H1 (cell line): ENCODE measurements at places on chromosomes 3 and 15. TPM values are rescaled to one million over a fixed set of nuclear protein-coding genes. Genes with fewer than 3 reads are reported as not detected.
A peak's percentile ranks its signal among the peaks of the same experiment; 100 is the strongest.

The DLG1 gene
- 74.9 and 78.8 TPM in 2 replicates for total RNA-seq

- no peak overlapping the region for H3K4me3 ChIP-seq
- DNase-seq: no peak
- peaks cover 16% of the 10 kb centered on the region for H3K4me1 ChIP-seq
- H3K36me3 ChIP-seq: no peaks in the 10 kb centered on the region
Observed at GRCh38 chr3:36317915-36318314, 62.4 kb upstream of the STAC start.

DNA sequence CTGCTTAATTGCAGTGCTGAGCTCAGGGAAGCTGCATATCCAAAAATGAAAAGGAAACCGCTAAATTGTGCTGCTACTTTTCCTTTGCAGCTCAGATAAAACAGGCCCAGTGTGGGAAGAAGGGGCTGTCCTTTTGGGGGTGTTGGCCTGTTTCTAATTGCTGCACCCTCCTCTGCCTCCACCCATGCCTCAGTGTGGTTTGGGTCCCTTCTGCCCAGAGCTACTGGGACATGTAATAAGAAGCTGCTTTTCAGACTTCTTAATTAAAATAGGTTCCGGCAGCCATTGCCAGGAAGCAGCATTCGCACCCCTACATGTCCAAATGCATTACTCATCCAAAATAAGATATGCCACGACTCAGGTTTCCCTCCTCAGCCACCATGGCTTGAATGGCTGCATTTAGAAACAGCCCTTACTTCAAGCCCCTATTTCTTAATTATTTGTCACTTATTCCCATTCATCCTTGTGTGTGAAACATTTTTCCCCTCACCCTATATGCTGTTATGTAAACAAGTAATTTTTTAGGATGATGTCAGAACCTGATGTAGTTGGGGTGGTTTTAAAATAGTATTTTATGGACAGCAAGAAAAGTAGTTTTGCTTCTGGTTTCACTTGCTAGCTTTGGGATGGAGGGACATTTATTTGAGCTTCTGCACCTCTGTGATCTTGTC lies 235.9 kb upstream of the CTDSPL start:
- DNase-seq: no peak
- H3K4me3 ChIP-seq: no peak overlapping the region
- H3K27me3 ChIP-seq: no peaks in the 10 kb centered on the region

The LRRIQ4 gene
- not detected in 2 replicates for total RNA-seq

The MITF gene
- total RNA-seq: 1.4 and 1.9 TPM in 2 replicates

GRCh38 chr3:89787979-89788378 lies 680.6 kb downstream of the EPHA3 start:
- no peaks in the 10 kb centered on the region for H3K36me3 ChIP-seq
- H3K4me1 ChIP-seq: no peaks in the 10 kb centered on the region
- H3K27me3 ChIP-seq: peaks cover 1% of the 10 kb centered on the region
- no peak overlapping the region for H3K27ac ChIP-seq

- no peaks in the 10 kb centered on the region for H3K36me3 ChIP-seq
- H3K27ac ChIP-seq: no peak overlapping the region
- no peaks in the 10 kb centered on the region for H3K27me3 ChIP-seq
- DNase-seq: no peak
- H3K4me3 ChIP-seq: no peak overlapping the region
Observed at GRCh38 chr3:108410531-108410984, 99.8 kb downstream of the MYH15 start.

GRCh38 chr15:69417581-69417980 lies 3.4 kb downstream of the KIF23 start:
- H3K4me1 ChIP-seq: no peaks in the 10 kb centered on the region
- peaks cover 34% of the 10 kb centered on the region for H3K36me3 ChIP-seq
- H3K27me3 ChIP-seq: no peaks in the 10 kb centered on the region
- no peak overlapping the region for H3K4me3 ChIP-seq

DNA sequence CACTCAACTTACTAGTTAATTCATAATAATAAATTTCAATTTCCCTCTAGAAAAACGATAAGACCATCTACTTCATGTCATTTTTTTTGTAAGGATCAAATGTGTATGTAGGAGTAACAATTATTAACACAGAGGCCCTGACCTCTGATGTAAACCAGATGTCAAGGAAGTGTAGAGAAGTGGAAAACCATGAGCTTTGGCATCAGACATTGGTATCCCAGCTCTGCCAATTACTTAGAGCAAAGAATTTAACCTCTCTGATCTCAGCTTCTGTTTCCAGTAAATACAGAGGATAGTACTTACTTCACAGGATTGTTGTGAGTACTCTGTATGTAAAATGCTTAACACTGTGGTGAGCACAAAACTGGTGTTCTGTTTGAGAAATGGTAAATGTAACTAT lies 17.5 kb downstream of the AQR start:
- peaks cover 8% of the 10 kb centered on the region for H3K36me3 ChIP-seq
- DNase-seq: no peak
- H3K27ac ChIP-seq: no peak overlapping the region
- no peaks in the 10 kb centered on the region for H3K4me1 ChIP-seq
- H3K27me3 ChIP-seq: no peaks in the 10 kb centered on the region
- H3K4me3 ChIP-seq: no peak overlapping the region

DNA sequence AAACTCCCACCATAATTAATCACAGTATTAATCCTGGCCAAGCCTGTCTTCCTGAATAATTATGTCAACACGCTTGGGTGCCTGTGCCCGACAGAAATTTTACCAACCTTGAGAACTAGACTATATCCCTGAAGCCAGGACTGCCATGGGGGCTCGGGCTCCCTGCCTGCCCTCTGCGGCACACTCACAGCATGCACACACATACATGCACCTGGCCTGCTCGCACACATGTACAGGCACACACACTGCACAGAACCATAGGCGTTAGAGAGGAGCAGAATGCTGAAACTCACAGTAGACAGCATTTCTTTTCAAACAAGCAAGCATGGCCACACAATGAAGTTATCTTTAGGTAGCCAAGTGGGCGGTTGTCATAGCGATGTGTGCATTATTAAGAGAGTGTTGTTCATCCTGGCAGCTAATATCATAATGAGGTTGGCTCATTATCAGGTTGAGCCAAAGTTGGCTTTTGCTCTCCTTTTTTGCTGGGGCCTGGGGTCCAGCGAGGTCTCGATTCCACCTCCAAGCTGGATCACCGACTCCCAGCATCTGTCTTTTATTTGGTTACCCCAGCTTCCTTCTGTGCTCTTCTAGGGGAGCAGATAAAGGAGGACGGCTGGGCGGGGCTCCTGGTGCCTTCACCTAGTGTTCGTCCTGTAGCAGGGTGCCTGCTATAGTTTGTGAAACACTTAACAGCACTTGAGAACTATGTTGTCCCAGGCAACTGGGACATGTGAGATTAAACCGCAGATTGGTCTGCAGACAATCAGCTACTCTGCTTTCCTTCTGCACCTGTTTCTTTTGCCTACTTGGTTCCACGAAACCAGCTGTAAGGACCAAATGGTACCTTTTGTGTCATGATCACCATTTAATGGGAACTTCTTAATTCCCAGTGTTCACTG lies 91.4 kb downstream of the ZNF621 start:
- H3K27me3 ChIP-seq: no peaks in the 10 kb centered on the region
- H3K4me3 ChIP-seq: peak overlapping the region; percentile 37; the same call in 1 of the 2 replicates
- H3K36me3 ChIP-seq: no peaks in the 10 kb centered on the region
- peak overlapping the region; percentile 41; the same call in 1 of the 2 replicates for H3K27ac ChIP-seq

DNA sequence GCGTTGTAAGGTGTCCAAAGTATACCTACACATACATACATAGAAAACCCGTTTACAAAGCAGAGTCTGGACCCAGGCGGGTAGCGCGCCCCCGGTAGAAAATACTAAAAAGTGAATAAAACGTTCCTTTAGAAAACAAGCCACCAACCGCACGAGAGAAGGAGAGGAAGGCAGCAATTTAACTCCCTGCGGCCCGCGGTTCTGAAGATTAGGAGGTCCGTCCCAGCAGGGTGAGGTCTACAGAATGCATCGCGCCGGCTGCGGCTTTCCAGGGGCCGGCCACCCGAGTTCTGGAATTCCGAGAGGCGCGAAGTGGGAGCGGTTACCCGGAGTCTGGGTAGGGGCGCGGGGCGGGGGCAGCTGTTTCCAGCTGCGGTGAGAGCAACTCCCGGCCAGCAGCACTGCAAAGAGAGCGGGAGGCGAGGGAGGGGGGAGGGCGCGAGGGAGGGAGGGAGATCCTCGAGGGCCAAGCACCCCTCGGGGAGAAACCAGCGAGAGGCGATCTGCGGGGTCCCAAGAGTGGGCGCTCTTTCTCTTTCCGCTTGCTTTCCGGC lies 318.6 kb downstream of the FGF12 start:
- H3K4me3 ChIP-seq: peak overlapping the region; percentile 74
- H3K4me1 ChIP-seq: peaks cover 3% of the 10 kb centered on the region
- DNase-seq: peak; percentile 65
- no peak overlapping the region for H3K27ac ChIP-seq
- no peaks in the 10 kb centered on the region for H3K36me3 ChIP-seq
- peaks cover 6% of the 10 kb centered on the region for H3K27me3 ChIP-seq

The ATP13A5 gene
- total RNA-seq: not detected in 2 replicates

The EPHB1 gene
- 5.9 TPM in 2 replicates for total RNA-seq

DNA sequence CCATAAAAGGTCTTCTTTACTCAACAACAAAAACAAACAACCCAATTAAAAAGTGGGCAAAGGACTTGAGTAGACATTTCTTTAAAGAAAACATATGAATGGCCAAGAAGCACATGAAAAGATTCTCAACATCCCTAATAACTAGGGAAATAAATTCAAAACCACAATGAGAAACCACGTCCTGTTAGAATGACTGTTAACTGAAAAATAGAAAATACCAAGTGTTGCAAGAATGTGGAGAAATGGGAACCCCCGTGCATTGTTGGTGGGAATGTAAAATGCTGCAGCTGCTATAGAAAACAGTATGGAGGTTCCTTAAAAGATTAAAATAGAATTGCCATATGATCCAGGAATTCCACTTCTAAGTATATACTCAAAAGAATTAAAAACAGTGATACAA lies 34.8 kb downstream of the NMNAT3 start:
- H3K27ac ChIP-seq: no peak overlapping the region
- H3K4me1 ChIP-seq: no peaks in the 10 kb centered on the region
- H3K4me3 ChIP-seq: no peak overlapping the region
- no peaks in the 10 kb centered on the region for H3K36me3 ChIP-seq

GRCh38 chr3:141452773-141453172 lies 34.1 kb upstream of the RASA2 start:
- no peak overlapping the region for H3K4me3 ChIP-seq
- H3K36me3 ChIP-seq: no peaks in the 10 kb centered on the region
- no peak for DNase-seq
- no peaks in the 10 kb centered on the region; the same call in 1 of the 2 replicates for H3K4me1 ChIP-seq
- H3K27ac ChIP-seq: no peak overlapping the region

DNA sequence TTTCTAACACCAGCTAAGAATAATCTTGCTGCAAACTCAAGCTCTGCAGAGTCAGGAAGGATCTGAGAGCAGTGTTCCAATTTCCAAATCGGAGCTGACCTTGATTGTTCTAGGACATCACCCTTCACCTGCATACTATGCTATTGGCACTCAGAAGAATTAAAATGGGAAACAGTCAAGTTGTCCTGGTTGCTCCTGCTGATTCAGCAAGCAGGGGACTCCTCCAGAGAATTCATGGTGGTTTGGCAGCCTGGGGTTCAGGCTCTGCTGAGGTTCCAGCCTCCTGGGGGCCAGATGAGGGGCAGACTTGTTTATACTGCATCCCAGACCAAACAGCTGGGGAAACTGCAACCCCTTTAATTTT lies 213.7 kb upstream of the ADAMTS9 start:
- no peak for DNase-seq
- H3K4me1 ChIP-seq: no peaks in the 10 kb centered on the region
- H3K27me3 ChIP-seq: no peaks in the 10 kb centered on the region
- no peak overlapping the region for H3K4me3 ChIP-seq

The TUSC7 gene
- not detected in 2 replicates for total RNA-seq

GRCh38 chr3:184352149-184352785 lies 9.1 kb downstream of the CLCN2 start:
- 0 out of 2 replicates have a peak, but pooled peaks cover 6% of the 10 kb centered on the region for H3K4me1 ChIP-seq
- H3K27me3 ChIP-seq: no peaks in the 10 kb centered on the region
- H3K4me3 ChIP-seq: no peak overlapping the region
- H3K36me3 ChIP-seq: peaks cover 4% of the 10 kb centered on the region
- DNase-seq: no peak

- H3K27ac ChIP-seq: no peak overlapping the region
- no peak overlapping the region for H3K4me3 ChIP-seq
- no peaks in the 10 kb centered on the region for H3K36me3 ChIP-seq
Observed at GRCh38 chr15:50055332-50055731, 63.7 kb downstream of the ATP8B4 start.

The FOXB1 gene
- total RNA-seq: 1.5 and 2.1 TPM in 2 replicates

DNA sequence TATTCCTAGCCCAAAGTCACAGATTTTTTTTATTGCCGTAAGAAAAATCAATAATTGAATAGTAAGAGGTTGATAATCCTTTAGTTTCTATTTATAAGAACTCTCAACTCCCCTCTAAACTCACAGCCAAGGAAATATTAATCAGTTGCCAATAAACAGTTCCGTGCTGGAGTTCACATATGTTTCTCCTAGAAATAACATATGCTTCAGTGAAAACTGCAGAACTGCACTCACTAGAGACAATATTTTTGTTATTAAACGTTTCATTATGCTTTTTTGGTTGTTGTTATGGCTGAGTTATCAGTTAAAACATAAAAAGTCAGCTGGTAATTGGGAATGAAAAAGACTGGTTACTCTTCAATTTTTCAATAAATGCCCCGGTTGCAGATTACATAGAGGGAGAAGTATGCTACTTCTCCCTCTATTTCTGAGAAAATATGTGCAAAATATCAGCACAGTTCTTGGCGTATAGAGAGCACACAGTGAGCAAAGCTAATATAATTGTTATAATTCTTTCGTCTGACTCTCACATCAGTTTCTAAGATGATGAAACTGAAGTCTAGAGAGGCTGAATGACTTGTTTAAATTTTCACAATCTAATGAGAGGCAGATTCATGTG lies 781.2 kb upstream of the GRM7 start:
- no peak overlapping the region for H3K27ac ChIP-seq
- no peaks in the 10 kb centered on the region for H3K36me3 ChIP-seq
- DNase-seq: no peak
- no peaks in the 10 kb centered on the region for H3K27me3 ChIP-seq

DNA sequence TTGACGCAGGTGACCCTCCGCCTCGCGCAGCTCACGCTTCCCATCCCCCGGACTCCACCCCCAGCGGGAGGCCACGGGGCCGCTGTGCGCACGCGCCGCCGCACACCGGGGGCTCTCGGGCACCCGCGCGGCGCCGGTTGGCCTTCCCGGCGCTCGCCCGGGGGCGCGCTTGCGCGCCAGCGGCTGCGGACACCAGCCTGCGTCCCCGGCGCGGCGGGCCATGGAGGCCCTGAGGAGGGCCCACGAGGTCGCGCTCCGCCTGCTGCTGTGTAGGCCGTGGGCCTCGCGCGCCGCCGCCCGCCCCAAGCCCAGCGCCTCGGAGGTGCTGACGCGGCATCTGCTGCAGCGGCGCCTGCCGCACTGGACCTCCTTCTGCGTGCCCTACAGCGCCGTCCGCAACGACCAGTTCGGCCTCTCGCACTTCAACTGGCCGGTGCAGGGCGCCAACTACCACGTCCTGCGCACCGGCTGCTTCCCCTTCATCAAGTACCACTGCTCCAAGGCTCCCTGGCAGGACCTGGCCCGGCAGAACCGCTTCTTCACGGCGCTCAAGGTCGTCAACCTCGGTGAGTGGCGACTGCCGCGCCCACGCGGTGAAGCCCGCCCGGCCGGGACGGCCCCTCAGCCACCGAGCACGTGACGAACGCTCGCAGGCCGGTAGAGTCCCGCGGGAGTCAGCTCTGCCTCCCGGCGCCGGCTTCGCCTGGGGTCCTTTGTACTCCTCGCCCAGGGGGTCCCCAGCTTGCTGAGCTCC lies at the start of gene C15orf61:
C15orf61 (plus strand) TSS at position 103 of the 754 bp plus-strand sequence; CDS start at position 221, 118 bp downstream.
- DNase-seq: no peak
- H3K4me1 ChIP-seq: peaks cover 10% of the 10 kb centered on the region

The TMEM40 gene
- total RNA-seq: not detected in 2 replicates
